ENCODE measurements at places on chromosomes 16 and 17.

GRCh38 chr16:64440421-64440831 is 681.4 kb downstream of the CDH11 start:
- no peak for DNase-seq

DNA sequence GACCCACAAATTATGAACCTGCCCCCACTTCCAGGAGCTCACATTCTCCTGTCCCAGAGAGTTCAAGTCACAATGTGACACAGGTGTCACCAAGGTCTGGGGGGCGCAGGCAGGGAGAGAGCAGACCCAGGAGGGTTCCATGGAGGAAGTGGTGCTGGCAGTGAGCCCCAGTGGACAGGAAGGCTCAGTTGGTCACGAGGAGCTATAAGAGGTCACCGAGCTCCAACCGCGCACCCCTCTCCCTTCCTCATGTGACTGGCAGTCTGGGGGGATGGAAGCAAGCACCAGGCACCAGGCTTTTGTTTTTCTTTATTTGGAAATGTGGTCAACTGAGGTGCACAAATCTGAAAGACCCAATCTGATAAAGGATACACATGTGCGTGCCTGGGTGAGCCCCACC is 2.5 kb downstream of the ITGAD start:
- no peak for DNase-seq

- DNase-seq, result no peak
These were observed 4.2 kb downstream of the SNN start for GRCh38 chr16:11672206-11673090.

- DNase-seq, result no peak
These were observed 5.4 kb upstream of the PRR35 start for GRCh38 chr16:554640-555365.

- DNase-seq, result no peak
These were observed 35.2 kb upstream of the SMIM36 start for GRCh38 chr17:55546481-55546880.

- DNase-seq, result no peak
These were observed 3.4 kb upstream of the NLRC5 start for GRCh38 chr16:56985962-56986360.

DNA sequence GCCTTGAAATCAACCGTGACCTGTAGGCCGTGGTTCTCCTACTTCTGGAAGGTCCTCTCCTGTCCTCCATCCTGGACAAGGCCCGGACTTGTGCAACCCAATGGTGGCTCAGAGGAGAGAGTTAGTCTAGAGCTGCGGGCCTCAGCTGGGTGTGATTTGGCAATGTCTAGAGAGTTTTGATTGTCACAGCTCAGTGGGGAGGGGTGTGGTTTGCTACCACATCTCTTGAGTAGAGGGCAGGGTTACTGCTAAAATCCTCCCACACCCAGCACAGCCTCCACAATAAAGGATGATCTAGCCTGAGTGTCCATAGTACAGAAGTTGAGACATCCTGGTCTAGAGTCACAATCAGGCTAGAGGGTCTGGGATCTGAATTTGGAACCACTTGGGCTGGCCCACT is 40.3 kb downstream of the MYH13 start:
- DNase-seq, result no peak

- DNase-seq, result no peak
These were observed 9.4 kb downstream of the MAP3K14 start for GRCh38 chr17:45307290-45308015.

GRCh38 chr17:951325-952132 is 28.0 kb downstream of the NXN start:
- no peak for DNase-seq

- DNase-seq, result no peak
These were observed 8.3 kb downstream of the NME3 start for GRCh38 chr16:1762879-1763520.

- DNase-seq, result no peak
These were observed 613.7 kb downstream of the TMEM114 start for GRCh38 chr16:7976563-7976962.

DNA sequence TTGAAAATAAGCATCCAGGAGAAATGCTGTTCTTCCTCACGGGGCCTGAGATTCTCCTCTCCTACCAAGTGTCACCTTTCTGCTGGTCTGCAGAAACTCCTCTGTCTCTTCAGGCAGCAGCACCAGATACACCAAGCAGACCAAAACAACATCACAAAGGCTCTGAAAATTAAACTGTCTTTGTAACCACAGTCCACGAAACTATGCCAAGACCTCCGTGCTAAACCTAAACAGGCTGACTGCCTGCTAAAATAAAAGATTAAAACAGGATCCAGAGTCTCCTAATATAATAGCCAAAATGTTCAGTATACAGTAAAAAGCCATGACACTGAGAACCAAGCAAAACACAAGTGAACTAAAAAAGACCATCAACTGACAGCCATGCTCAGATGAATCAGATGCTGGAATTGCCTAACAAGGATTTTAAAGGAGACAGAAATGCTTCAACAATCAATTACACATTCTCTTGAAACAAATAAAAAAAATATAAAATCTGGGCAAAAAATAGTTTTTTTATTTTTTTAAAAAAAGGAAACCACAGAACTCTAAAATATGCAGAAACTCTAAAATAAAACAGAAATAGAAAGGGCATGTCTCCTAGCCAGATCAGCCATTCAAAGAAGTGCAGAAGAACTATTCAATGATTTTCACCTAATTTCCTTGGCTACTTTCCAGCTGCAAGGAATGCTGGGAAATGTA is 50.3 kb upstream of the TOX3 start:
- DNase-seq, result no peak

- no peak for DNase-seq
These were observed 74.2 kb upstream of the NLK start for GRCh38 chr17:27968206-27968732.

Measured in stimulated activated CD8-positive, alpha-beta memory T cell treated with anti-CD3 and anti-CD28 coated beads, Interleukin-4, amount 100 ng/mL, for 1 hour (primary cell).